ENCODE measurements at places on chromosomes 16 and 17.

GRCh38 chr17:81386646-81387099 lies 8.6 kb upstream of the BAHCC1 start:
- peak; percentile 57 for DNase-seq

- no peak for DNase-seq
Observed at GRCh38 chr17:77209330-77209748, 68.6 kb downstream of the SEC14L1 start.

DNA sequence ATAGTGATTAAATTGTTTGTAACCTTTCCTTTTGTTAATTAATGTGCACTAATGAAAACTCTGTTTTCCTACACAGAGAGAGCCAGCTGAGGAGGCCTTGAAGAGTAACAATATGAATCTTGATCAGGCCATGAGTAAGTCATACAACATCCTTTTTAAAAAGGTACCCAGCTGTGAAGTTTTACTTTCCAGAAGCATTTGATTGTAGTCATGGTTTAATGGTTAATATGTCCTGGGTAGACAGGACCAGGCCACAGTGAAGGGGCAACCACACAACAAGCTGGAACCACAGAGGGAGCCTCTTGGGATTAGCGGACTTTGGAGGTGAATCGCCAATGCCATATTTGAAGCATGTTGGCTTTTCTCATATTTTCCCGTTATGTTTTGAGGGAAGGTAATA lies 55.6 kb downstream of the TMC6 start:
- no peak for DNase-seq

DNA sequence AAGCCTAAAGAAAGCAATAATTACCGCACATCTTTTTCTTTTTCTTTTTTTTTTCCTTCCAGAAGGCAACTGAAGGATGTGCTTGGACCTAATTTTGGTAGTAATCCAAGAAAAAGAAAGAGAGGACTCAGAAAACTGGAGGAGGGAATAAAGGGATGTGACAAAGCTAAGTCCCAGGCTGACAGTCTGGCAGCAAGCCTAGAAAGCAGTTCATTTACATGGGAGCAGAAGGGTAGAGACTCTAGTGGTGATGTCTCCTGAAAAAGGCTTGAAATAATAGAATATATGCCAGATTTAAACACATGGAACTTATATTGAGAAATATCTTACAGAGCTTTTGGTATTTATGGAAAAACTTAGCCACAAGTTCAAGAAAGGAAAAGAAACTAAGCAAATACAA lies 101.0 kb upstream of the SHISA6 start:
- DNase-seq, result no peak

DNA sequence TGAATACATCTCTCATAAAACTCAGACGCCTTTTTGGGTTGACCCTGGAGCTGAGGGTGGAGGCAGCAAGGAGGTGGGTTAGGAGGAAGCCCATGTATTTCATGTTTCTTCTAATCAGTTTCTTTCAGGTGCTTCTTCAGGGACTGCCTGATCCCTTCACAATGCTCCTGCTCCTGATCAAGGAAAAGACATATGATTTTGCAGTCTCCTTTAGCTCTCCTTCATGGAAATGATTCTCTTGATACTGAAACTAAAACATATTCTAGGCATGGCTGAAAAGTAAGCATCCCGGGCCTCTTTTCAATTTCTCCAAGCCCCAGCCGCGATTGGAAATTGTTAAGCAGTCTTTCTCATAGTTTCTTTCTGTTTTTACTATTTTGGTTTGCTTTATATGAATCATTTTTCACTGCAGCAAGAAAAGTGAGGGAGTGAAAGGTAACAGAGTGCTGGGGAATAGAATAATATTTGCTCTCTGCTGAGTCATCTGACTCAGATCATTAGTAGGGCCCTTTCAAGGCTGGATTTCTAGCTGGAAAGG lies 730.7 kb downstream of the CDH11 start:
- no peak for DNase-seq

DNA sequence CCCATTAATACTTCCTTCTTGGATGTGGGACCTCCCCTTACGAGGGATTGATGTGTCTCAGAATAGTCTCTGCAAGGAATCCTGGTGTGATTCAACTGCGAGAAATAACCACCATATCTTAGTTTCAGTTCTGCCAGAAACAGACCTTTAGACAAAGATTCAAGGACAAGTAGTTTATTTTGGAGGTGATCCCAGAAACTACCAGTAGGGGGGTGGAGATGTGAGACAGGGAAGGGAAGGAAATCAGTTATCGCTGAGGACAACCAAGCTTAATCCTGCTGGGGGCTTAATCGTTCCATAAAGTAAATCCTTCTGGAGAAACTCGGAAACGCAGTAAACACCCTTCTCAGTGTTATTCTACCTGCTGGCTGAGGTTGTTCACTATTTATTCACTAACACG lies 5.0 kb upstream of the SDR42E1 start:
- DNase-seq, result peak; percentile 25

- DNase-seq, result no peak
Observed at GRCh38 chr16:88316941-88317612, 65.7 kb upstream of the ZNF469 start.

- DNase-seq, result no peak
Observed at GRCh38 chr17:15431196-15431595, 36.2 kb downstream of the CDRT4 start.

DNA sequence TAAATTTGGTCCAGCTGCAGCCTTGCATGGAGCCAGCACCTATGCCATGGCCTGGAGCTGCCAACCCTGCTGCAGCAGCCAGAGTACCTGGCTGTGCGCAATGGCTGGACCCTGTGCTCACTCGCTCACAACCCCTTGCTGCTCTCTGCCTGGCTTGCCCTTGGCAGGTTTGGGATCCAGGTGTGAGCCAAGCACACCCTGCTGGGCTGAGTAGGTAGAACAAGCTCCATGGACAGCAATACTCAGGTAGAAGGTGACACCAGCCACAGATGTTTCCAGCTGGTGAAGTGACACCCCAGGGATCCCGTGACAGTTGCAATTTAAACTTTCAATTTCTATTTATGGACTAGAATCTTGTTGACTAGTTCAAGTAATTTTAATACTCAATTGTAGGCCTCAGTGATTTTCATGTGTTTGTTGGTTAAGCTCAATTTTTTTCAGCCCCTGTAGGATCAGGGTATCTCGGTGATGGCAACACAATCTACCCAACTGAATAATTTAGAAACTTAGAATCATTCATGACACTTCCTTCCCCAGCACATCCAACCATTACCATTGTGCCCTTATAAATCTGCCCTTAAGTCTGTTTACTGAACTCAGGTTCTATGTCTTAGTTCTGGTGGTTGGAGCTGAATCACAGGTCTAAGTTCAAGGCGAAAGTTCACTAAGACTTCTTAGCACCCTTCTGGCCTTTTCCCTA lies 480.0 kb downstream of the PMP22 start:
- DNase-seq, result no peak

DNA sequence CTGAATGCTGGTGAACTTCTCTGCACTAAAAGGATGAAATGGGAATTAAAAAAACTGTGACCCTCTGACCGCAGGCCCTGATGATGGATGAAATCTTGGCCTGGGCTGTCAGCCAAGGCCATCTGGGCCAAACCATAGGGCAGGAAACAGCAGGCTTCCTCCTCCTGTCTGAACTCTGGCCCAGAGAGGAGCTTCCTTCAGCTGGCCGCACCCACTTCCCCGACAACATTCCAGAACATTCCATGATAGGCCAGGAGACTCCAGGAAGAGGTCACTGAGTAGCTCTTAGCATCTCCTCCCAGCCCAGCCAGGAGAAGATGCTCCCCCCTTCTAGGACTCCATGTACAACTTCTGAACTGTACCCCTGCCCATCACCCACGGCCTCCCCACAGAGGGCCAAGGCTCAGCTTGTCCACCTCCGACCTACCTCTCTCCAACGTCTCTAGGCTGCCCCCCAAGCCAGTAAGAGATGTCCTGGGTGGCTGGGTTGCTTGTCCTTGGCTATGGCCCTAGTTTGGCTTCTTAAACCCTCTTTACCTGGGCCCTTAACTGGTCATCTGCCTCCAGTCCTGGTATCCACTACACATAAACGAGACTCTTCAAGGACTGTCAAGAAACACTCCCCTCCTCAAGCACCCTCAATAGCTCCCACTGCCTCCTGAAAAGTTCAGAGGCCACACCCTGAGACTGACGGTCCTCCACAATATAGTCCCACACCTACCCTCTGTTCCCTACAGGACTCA lies 1.7 kb downstream of the RPH3AL start:
- DNase-seq, result no peak

All from HAP-1 (cell line).